Left ventricle myocardium inferior (tissue), 1 donor: ENCODE measurements at places on chromosomes 7 and 10.

- H3K4me3 ChIP-seq: no peak overlapping the region
- DNase-seq: no peak
- no peak overlapping the region for H3K27ac ChIP-seq
These were observed 329.7 kb upstream of the POM121L12 start for GRCh38 chr7:52705768-52706167.

DNA sequence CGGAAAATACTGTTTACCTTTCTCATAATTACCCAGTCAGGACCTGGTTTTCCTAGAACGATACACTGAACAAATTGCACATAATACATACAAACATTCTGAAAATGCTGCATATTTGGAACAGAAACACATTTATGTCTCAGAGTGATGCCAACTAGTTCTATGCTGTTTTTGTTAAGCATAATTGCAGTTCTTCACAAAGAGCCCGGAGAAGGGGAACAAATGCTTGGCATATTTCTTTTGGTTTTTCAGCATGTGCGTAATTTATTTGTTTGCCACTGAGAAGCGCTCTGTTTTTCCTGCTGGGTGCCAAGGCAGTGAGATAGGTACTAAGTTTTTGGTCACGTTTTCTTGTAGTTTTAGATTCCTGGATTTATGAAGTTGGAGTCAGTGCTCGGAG, 181.0 kb upstream of the MDFIC start:
- no peak overlapping the region for H3K4me3 ChIP-seq
- no peak for DNase-seq
- no peaks in the 10 kb centered on the region for H3K4me1 ChIP-seq
- H3K27ac ChIP-seq: no peak overlapping the region
- no peaks in the 10 kb centered on the region for H3K36me3 ChIP-seq
- no peaks in the 10 kb centered on the region for H3K27me3 ChIP-seq

DNA sequence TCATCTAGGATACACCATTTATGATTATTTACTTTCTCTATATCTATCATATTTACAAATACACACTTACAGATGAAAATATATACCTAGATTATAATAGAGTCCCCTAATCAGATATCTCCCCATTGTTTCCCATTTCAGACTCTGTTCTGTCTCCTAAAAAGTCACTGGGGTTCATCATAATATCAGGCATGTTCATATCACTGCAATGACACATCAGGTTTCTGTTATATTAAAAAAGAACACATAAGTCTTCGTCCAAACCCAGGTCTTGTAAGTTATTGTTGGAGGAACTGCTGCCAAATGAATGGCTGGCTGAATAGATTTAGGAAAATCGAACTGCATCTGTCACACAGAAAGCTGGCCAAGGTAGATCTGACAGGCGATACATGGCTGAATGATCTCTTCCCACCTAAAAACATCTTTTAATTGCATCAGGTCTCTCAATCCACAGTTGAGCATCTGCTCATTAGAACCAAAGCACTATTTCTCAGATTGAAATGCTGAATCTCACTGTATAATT, 178.7 kb downstream of the CACNA2D1 start:
- peaks cover 36% of the 10 kb centered on the region for H3K4me1 ChIP-seq
- H3K36me3 ChIP-seq: no peaks in the 10 kb centered on the region
- H3K4me3 ChIP-seq: no peak overlapping the region
- H3K27me3 ChIP-seq: no peaks in the 10 kb centered on the region
- no peak overlapping the region for H3K27ac ChIP-seq

DNA sequence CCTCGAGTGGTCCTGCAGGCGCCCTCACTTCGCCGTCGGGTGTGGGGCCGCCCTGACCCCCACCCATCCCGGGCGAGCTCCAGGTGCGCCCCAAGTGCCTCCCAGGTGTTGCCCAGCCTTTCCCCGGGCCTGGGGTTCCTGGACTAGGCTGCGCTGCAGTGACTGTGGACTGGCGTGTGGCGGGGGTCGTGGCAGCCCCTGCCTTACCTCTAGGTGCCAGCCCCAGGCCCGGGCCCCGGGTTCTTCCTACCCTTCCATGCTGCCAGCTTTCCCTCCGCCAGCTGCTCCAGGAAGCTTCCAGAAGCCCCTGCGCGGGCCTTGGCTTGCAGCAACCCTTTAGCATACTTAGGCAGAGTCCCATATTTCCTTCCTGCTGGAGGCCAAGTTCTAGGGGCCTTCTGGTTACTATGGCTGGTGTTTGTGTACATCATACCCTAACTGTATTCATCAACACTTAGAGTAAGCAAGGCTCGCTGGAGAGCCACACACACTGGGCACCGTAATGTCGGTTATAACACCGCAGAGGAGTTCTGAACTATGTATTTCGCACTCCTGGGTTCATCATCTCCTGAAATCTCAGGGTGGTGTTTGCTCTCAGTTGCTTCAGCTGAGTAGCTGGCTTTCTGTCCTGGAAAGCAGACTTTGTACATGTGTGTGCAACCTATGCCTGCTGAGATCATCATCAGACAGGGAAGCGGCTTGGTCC, 471 bp downstream of the MGMT start:
- peak overlapping the region; percentile 97 for H3K4me3 ChIP-seq
- H3K4me1 ChIP-seq: peaks cover 22% of the 10 kb centered on the region
- H3K27ac ChIP-seq: peak overlapping the region; percentile 91
- no peak for DNase-seq

- H3K4me3 ChIP-seq: no peak overlapping the region
- H3K4me1 ChIP-seq: peaks cover 3% of the 10 kb centered on the region
- DNase-seq: no peak
- H3K27me3 ChIP-seq: peaks cover 58% of the 10 kb centered on the region
- H3K36me3 ChIP-seq: no peaks in the 10 kb centered on the region
These were observed 28.0 kb upstream of the HABP2 start for GRCh38 chr10:113524539-113525490.

- no peaks in the 10 kb centered on the region for H3K27me3 ChIP-seq
- H3K36me3 ChIP-seq: no peaks in the 10 kb centered on the region
- H3K4me1 ChIP-seq: no peaks in the 10 kb centered on the region
- H3K4me3 ChIP-seq: no peak overlapping the region
- DNase-seq: no peak
These were observed 214.8 kb upstream of the TMEM229A start for GRCh38 chr7:124247691-124248090.

GRCh38 chr10:70241081-70241480, 7.9 kb upstream of the PPA1 start:
- DNase-seq: no peak
- H3K4me3 ChIP-seq: no peak overlapping the region
- H3K36me3 ChIP-seq: no peaks in the 10 kb centered on the region

- DNase-seq: no peak
- H3K27me3 ChIP-seq: peaks cover 90% of the 10 kb centered on the region
- H3K4me3 ChIP-seq: no peak overlapping the region
These were observed 414.9 kb downstream of the GLRX3 start for GRCh38 chr10:130550952-130551674.

DNA sequence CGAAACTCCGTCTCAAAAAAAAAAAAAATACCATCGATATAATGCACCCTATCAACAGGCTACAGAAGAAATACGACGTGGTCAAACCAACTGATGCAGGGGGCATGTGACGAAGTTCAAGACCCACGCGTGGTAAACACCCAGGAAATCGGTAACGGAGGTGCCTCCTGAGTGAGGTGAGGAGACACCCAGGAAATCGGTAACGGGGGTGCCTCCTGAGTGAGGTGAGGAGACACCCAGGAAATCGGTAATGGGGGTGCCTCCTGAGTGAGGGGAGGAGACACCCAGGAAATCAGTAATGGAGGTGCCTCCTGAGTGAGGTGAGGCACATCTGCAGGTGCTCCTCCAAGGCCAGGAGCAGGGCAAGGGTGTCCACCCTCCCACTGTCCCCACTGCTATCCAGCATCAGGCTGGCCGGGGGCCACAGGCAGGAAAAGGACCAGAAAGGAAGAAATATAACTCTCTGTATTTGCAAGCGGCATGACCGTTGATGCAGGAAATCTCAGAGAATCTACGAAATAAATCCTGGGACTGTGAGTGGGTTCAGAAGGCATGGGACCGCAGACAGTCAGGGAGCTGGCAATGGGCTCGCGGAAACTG, 10.7 kb upstream of the GPR146 start:
- H3K36me3 ChIP-seq: no peaks in the 10 kb centered on the region
- H3K27ac ChIP-seq: no peak overlapping the region
- no peak overlapping the region for H3K4me3 ChIP-seq
- H3K27me3 ChIP-seq: no peaks in the 10 kb centered on the region

- H3K4me1 ChIP-seq: peaks cover 63% of the 10 kb centered on the region
- peaks cover 17% of the 10 kb centered on the region for H3K36me3 ChIP-seq
- H3K27ac ChIP-seq: no peak overlapping the region
- DNase-seq: peak; percentile 11
- no peak overlapping the region for H3K4me3 ChIP-seq
- H3K27me3 ChIP-seq: peaks cover 64% of the 10 kb centered on the region
These were observed 26.6 kb downstream of the KCNH2 start for GRCh38 chr7:150951521-150951920.

- H3K4me1 ChIP-seq: peaks cover 52% of the 10 kb centered on the region
- H3K36me3 ChIP-seq: no peaks in the 10 kb centered on the region
- peak; percentile 68 for DNase-seq
- peak within 1 kb of the TSS; percentile 85 for H3K4me3 ChIP-seq
- H3K27ac ChIP-seq: peak within 1 kb of the TSS; percentile 94
- no peaks in the 10 kb centered on the region for H3K27me3 ChIP-seq
These were observed at the start of gene TES for GRCh38 chr7:116210345-116211005. TES (plus strand) TSS chr7:116210539; CDS start chr7:116210708, 169 bp downstream.

GRCh38 chr10:119395280-119396007, 147.1 kb downstream of the RGS10 start:
- peaks cover 29% of the 10 kb centered on the region for H3K36me3 ChIP-seq
- H3K4me1 ChIP-seq: peaks cover 76% of the 10 kb centered on the region
- no peaks in the 10 kb centered on the region for H3K27me3 ChIP-seq
- peak overlapping the region; percentile 74 for H3K27ac ChIP-seq
- DNase-seq: peak; percentile 62

DNA sequence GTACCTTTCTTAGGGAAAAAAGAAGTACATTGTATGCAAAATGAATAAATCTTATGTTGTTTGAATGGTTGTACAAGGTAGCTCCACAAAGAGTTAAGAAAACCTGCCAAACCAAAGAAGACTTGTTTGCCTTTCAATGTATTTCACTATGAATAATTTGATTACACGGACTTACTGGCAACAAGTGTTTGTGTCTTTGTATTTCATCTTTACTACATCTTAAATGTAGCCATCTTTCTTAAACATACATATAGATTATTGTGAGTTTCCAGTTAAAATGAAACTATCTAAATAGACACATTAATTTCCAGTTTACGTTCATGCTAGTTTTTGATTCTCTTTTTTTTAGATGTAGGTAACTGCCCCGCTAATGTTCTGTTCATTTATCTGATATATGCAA, 2.8 kb downstream of the PRKG1 start:
- peaks cover 78% of the 10 kb centered on the region for H3K4me1 ChIP-seq
- peak overlapping the region; percentile 75 for H3K4me3 ChIP-seq
- peak overlapping the region; percentile 92 for H3K27ac ChIP-seq
- H3K27me3 ChIP-seq: peaks cover 14% of the 10 kb centered on the region
- H3K36me3 ChIP-seq: no peaks in the 10 kb centered on the region

DNA sequence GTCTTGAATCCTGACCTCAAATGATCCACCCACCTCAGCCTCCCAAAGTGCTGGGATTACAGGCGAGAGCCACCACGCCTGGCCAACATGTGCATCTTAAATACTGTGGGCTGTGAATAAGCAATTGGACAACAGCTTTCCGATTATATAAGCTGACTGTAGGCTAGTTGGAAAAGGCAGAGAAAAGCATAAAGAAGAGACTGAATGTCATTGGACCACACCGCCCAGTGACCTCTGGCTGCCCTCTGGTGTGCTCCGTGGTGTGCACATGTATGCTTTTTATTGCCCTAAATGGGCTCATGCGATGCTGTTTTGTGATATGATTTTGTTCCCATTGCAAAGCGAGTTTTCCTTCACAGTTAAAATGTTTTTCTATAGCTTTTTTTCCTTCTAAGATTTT, 15.4 kb upstream of the CSGALNACT2 start:
- H3K27me3 ChIP-seq: peaks cover 4% of the 10 kb centered on the region
- peaks cover 9% of the 10 kb centered on the region for H3K4me1 ChIP-seq
- H3K36me3 ChIP-seq: no peaks in the 10 kb centered on the region
- no peak overlapping the region for H3K27ac ChIP-seq
- no peak overlapping the region for H3K4me3 ChIP-seq
- no peak for DNase-seq

DNA sequence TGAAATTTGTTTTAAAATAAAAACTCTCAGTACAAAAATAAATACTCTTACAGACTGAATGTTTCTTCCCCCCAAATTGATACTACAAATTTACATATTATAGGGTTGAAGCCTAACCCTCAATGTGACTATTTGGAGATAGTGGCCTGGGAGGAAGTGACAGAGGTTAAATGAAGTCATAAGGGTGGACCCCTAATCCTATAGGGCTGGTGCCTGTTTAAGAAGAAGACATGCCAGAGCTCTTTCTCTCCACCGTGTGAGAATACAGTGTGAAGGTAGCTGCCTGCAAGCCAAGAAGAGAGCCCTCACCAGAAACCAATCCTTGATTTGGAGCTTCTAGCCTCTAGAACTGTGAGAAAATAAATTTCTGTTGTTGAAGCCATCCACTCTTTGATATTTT, 67.6 kb downstream of the MCU start:
- no peaks in the 10 kb centered on the region for H3K36me3 ChIP-seq
- H3K4me1 ChIP-seq: no peaks in the 10 kb centered on the region
- no peaks in the 10 kb centered on the region for H3K27me3 ChIP-seq
- H3K27ac ChIP-seq: no peak overlapping the region

DNA sequence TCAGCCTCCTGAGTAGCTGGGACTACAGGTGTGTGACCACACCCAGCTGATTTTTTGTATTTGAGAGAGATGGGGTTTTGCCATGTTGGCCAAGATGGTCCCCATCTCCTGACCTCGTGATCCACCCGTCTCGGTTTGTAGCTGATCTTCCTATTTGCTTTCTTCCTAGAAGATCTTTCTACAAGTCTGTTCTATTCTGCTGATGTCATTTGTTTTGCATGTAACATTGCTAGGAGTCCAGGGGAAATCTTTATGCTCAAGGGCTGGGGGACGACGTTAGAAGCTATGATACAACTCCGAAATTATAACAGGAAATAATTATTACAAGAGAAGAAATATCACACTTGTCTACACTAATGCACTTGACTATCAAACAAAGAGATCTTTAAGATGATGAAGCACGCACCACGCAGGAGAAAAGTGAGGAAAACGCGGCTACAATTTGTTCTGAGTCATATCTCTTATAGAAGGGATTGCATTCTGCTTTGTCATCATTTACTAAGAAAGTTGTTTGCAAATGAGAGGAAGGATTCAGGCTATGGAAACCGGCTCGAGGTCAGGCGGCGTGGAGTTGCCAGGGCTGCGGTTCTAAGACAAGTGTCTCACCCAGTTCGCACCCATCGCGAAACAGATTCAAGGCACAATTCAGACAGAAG, 103.0 kb upstream of the CARD11 start:
- peaks cover 34% of the 10 kb centered on the region for H3K27me3 ChIP-seq
- no peak for DNase-seq
- no peak overlapping the region for H3K4me3 ChIP-seq
- H3K36me3 ChIP-seq: no peaks in the 10 kb centered on the region
- H3K27ac ChIP-seq: no peak overlapping the region
- H3K4me1 ChIP-seq: peaks cover 8% of the 10 kb centered on the region

- H3K27me3 ChIP-seq: peaks cover 62% of the 10 kb centered on the region
- peak; percentile 41 for DNase-seq
- no peak overlapping the region for H3K27ac ChIP-seq
- no peak overlapping the region for H3K4me3 ChIP-seq
These were observed 198.0 kb upstream of the MKI67 start for GRCh38 chr10:128324058-128324827.

- H3K27me3 ChIP-seq: no peaks in the 10 kb centered on the region
- H3K36me3 ChIP-seq: no peaks in the 10 kb centered on the region
- DNase-seq: no peak
- H3K4me3 ChIP-seq: no peak overlapping the region
- no peak overlapping the region for H3K27ac ChIP-seq
These were observed 201.3 kb downstream of the ARL4A start for GRCh38 chr7:12888717-12889116.
